Gastroesophageal sphincter (tissue), 4 donors: ENCODE measurements at places on chromosomes 4 and X. TPM values are rescaled to one million over a fixed set of nuclear protein-coding genes. Genes with fewer than 3 reads are reported as not detected.
A peak's percentile ranks its signal among the peaks of the same experiment; 100 is the strongest.

WDR17 gene
- 4.6 TPM for total RNA-seq

TNIP3 gene
- not detected for total RNA-seq

MAGEA10 gene
- not detected for total RNA-seq

PLAC1 gene
- not detected for total RNA-seq

AMBN gene
- not detected for total RNA-seq

IL3RA gene
- total RNA-seq, result 6.5 TPM

DNA sequence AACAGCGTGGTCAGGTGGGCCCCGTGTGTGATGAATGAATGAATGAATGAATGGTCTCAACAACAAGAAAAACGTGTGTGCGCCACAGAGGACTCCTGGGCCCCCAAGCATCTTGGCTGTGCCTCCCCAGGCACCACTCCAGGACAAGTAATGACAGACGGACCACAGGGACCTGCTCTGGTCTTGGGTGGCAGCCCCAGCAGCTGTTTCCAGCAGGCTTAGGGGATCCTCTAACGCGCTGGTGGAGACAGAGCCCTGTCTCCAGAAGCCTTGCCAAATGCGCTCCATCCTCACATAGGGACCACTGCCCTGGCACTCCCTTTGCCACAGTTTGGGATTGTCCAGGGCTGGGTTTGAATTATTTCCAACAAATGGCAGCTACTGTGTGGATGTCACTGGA lies 39.1 kb downstream of the PSAPL1 start:
- no peak for ATAC-seq

DNA sequence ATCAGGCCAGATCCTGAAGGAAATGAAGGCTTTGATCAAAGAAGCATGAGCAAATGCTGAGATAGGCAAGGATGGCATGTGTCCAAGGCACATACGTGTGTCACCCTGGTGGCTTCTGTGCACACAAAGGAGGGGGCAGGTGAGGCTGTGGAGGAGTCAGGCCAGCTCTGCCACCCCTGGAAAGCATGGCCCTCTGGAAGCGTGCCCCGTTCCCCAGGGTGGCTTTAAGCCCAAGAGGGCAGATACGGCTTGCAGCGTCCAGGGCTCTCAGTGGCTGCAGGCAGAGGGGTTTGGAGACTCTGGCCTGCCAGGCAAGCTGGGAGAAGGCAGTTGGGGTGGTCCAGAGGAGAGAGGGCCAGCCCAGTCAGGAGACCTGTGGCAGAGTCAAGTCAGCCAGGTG lies 25.6 kb downstream of the PNMA6E start:
- no peak for ATAC-seq

- no peak for ATAC-seq
Measured at GRCh38 chr4:85823295-85823694, 348.3 kb downstream of the ARHGAP24 start.

DNA sequence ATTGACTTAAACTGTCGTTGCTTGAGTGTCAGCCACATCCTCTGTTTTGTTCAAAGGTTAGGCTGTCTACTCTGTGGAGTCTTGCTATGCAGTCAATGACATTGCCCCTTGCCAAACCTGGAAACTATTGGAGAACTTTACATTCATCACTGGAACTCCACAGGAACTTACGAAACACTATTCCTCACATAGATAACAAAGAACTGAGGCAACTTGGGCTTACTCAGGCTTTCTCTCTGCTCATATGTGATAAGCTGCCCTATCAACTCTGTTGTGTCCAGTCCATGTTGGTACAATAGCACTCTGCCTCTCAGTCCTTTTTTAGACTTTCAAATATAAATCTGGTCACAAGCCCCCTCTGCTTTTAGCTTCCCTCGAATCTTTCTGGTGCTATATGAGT lies 9.4 kb downstream of the NPY5R start:
- ATAC-seq, result no peak

DNA sequence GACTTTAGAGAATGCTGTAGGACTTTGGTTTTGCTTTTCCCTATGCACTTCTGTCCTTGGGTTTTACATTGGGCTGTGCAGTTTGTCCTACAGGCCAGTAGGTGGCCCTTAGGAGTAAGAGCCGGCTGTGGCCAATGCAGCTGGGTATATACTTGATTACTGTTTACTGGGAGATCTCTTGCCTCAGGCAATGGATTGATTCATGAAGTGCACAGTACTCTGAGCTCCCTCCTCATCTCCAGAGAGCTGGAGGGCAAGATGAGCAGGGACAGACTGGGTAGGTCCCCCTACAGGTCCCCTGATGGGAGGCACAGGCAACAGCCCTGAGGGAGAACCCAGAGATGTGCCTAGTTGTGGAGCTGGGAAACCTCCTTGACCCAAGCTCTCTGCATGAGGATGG lies 103.8 kb upstream of the QRFPR start:
- no peak for ATAC-seq

DNA sequence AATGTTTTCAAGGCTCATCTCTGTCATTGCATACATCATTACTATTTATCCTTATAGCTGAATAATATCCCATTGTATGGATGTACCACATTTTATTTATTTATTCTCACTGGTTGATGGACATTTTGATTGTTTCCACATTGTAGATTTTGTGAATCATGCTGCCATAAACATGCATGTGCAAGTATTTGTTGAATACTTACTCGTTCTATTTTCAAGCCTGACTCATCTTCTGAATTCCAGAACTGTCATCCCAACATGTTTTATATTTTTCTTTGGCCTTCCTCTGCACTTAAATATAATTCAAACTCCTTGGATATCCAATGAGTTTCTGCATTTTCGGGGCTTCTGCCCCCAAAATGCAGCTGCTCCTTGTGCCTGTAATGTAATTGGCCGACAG lies 77.6 kb downstream of the MXRA5 start:
- ATAC-seq, result no peak

- ATAC-seq, result no peak
Measured at GRCh38 chr4:107999932-108000539, 10.3 kb downstream of the HADH start.

- ATAC-seq, result no peak
Measured at GRCh38 chr4:3524349-3524748, 7.9 kb downstream of the LRPAP1 start.

DNA sequence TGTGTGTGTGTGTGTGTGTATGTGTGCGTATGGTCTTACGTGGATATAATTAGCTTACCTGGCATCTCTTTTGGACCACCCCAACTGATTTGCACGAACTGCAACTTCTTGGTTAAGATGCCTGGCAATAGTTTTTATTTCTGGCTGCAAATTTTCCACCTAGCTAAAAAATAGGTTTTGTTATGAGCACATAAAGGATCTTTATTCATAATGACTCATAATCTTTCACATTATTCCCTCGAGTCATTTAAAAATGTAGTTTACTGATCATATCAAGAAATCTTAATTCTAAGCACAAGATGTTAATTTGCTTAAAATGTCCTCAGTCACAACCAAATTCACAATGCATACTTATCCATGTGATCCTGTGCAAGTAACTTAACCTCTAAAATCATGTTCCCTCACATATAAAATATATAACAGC lies 1.5 kb downstream of the COX18 start:
- no peak for ATAC-seq

GRCh38 chr4:137641544-137641943 lies 109.2 kb upstream of the PCDH18 start:
- ATAC-seq, result peak; percentile 62

DNA sequence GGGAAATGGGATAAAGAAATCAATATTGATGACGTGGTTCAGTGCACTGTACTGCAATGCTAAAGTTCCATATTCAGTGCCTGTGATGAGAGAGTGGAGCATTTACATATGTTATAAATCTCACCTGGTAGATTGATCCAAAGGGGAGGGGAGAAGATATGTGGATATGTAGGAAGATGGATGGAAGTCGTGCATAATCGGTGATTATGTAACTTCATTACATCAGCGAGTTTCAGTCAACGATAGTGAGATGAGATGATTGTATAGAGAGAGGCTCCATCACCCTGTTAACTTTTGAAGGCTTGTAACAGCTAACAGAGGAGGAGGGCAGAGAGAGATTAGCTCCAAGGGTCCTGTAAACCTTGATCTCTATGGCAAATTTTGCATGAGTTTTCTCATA lies 1.8 kb downstream of the IL1RAPL1 start:
- ATAC-seq, result no peak

DNA sequence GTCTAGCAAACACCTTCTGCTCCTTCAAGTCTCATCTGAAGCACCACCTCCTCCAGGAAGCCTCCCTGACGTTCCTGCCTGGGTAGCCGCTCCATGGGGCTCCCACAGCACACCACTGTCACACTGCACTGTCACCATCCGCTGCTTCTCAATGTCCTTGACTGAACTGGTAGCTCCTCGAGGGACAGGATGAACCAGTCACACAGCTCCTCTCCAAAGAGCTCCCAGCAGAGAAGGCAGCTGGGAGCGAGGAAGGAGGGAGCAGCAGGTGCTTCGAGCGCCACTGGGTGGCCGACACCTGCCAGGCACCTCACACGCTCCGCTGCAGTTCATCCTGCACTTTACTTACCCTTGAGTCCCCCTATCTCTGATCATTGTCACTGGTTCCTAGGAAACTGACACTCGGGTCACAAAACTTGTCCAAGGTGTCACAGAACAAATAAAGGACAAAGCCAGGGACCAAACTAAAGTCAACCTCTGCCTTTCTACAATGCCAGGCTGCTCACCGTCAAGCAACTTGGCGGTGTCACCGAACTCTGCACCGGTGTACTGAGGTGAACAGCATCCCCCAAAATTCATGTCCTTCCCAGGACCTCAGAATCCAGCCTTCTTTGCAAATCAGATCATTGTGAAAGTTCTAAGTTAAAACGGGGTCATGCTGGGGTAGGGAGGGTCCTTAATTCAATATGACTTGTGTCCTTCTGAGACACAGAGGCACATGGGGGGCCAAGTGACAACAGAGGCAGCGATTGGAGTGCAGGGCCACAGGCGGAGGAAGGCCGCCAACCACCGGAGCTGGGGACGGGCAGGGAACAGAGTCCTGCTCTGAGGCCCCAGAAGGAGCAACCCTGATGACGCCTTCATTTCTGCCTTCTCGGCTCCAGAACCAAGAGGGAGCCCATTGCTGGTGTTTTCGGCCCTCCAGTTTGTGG lies 5.5 kb upstream of the S100P start:
- ATAC-seq, result no peak

- no peak for ATAC-seq
Measured at GRCh38 chrX:134548257-134549201, 88.6 kb downstream of the HPRT1 start.

DNA sequence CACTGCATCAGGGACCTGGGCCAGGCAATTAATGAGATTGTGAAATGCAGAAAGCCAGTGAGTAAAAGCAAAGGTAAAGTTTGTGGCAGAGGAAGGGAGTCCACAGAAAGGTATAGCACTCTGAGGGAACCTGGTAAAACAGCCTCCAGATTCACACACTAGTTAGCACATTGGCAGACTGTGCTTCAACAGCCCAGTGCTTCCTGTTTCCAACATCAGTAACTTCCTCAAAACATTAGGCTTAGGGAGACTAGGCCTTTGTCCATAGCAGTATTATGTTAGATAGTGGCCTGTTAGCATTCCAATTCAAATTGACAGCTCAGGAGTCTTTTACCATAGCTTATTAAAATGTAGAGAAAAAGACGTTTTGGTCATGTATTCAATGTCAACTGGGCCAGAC lies 582.6 kb upstream of the ACTRT1 start:
- no peak for ATAC-seq

DNA sequence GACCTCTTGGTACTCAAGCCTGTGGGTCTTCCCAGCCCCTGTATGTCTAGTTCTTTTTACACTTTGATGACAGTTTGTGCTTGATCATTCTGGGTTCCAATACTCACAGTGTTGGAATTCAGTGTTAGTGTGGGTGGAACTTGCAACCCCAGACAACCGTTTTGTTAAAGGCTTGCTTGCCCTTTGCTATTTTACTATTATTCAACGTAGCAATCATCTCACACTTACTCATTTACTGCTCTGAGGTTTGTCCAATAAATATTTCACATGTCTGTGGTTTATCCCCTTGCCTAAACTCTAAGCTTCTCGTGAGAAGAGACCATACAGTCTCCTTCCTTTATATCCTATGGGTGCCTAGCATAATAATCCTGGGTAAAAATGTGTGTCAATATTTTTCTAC lies 15.3 kb downstream of the CCNG2 start:
- no peak for ATAC-seq
